MCF 10A (cell line): ENCODE measurements at places on chromosomes 7 and 10.

- DNase-seq: no peak
These were observed 364.8 kb downstream of the SFMBT2 start for GRCh38 chr10:7045891-7046599.

GRCh38 chr7:78448911-78449310, 650.3 kb downstream of the PHTF2 start:
- DNase-seq: no peak

- DNase-seq: peak; percentile 66
These were observed 26.8 kb downstream of the VOPP1 start for GRCh38 chr7:55545496-55545895.

DNA sequence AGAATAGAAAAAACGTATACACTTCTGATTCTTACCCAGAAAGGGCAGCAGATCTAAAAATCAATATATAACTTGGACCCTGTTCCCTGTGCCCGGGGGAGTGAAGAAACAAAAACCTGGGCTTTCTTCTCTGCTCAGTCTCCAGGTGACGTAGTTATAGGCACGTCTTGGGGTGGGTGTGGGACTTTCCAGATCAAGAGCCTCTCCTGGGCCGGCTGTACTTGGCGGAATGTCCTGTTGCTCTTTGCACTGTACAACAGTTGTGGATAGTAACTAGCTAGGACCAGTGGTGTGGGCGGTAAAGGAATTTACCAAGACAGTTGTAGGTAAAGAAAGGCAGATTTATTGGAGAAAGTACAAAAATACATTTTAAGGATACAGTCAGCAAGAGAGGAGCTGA, 40.4 kb upstream of the STEAP4 start:
- DNase-seq: no peak

DNA sequence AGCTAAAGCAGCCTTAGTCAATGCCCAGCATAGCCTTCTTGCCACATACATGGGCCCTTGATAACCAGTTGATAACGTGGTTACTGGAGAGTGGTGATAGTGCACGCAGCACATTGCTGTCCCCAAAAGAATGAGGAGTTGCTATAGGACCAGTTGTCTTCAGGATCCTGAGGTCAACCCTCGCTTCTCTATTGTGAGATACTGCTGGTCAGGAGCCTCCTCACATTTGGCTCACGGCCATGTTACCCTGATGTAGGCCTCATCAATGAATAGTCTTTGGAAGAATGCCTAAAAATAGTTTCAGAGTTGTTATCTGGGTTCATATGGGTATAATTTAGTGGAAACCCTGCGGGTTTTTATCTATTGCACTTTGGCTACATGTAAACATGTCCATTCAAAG, 230.7 kb downstream of the VTI1A start:
- DNase-seq: no peak

GRCh38 chr7:43766564-43766963, 8.1 kb downstream of the BLVRA start:
- no peak for DNase-seq

DNA sequence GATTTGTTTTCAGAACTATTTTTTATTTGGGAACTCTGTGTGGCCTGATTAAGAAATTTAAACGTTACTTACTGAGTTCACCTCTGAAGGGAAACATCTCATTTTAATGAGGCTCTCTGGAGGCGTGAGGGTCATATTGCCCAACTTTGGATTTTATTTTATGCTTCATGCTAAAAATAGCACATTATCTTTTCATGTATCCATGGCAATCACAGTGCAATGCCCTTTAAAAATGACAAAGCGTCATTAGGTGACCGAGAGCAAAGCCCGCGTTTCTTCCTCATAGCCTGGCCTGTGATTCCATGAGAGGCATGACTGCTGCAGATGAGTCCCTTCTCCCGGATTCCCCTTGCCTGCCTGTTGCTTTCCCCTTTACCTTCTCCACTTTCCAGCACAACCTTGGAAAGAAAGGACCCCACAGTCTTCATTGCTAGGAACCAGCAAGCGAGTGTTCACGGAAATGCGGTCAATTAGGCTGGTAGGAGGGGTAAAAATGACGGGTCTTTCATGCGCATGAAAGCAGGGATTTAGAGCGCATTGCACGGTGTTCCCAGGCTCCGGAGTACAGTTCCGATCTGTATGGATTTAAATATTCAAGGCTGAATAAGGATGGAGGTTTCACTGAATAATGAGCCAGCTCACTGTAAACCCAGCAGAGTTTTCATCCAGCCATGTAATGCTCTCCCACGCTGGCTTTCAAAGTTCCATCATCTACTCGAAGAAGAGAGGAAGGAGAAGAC, 98.2 kb upstream of the PITRM1 start:
- DNase-seq: no peak

DNA sequence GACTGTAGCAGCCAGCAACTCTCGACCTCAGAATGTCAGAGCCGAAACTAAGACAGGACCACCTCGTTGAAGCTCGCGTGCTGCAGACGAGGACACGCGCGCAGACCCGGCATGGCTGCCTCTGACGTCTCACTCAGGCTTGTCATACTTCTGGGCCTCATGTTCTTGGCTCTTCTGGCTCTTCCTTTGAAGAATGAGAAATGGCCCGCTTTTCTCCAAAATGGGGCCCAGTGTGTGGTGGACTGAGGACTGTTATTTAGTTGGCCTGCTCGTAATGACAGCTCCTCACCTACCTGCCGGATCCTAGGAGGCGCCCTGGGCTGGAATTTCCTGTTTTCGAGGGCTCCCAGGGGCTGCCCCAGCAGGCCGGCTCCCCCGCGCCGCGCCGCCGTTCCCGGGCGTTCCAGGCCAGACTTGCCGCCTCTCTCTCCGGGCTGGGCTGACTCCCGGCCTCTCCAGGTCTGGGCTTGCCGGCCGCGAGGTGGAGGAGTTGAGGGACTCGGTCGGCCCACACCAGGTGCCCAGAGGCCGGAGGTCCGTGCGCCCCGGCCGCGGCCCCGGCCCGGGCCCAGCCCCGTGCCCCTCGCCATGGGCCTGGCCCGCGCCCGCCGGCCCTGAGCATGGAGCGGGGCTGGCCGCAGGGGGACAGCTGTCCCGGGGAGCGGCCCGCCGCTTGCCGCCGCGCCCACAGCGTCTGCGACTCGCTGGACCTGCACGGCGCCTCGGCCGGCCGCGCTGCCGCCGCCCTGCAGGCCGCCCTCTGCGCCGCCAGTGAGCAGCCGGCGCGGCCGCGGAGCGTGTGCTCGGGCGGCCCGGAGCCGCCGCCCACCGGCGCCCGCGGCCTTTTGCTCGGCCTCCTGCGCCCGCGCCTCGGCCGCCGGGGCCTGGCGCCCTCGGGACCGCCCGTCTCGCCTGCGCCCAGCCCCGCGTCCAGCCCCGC, 28.1 kb downstream of the AGAP3 start:
- peak; percentile 59 for DNase-seq
